ENCODE measurements at places on chromosomes 2 and 18. TPM values are rescaled to one million over a fixed set of nuclear protein-coding genes. Genes with fewer than 3 reads are reported as not detected.

Gene ACMSD
- total RNA-seq, result not detected

DNA sequence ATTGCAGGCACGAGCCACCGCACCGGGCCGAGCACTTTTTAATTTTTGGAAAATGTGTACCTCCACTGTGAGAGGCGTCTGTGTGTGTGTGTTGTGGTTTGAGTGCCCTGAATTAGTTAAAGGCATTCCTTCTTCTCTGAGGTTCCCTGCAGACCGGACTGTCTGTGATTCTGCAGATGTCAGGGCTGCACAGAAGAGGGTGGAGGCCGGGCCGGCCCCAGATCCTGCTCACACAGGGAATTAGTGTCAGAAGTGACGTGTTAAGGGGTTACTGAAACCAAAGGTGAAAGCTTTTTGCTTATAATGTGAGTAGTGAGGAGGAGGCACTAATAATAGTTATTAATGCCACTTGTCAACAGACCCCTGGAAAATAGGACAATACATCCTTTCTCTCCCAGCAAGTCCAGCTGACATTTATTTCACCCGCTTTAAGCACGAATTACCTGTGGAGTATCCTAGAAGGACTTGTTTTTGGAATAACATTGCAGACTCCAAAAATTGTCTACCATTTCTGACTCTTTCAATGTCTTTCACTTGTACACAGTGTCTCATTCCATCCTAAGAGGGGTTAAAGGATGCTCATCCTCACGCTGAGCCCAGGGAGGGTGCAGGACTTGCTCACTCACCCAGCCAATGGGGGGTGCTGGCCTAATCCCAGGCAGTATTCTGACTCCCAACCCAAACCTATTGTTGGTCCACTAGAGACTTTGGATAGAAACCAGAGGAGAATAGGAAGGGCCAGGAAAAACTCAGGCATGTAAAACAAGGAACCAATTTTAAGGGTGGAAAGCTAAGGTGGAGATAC, 16.2 kb downstream of the ARHGAP25 start:
- no peaks in the 10 kb centered on the region for H3K36me3 ChIP-seq
- H3K27me3 ChIP-seq, result no peaks in the 10 kb centered on the region
- H3K4me1 ChIP-seq, result peaks cover 46% of the 10 kb centered on the region

Gene MALL
- total RNA-seq, result 82.7 TPM

- H3K27ac ChIP-seq, result no peak overlapping the region
- peaks cover 11% of the 10 kb centered on the region for H3K4me1 ChIP-seq
- H3K27me3 ChIP-seq, result peaks cover 14% of the 10 kb centered on the region
- H3K36me3 ChIP-seq, result peaks cover 24% of the 10 kb centered on the region
- DNase-seq, result no peak
- H3K4me3 ChIP-seq, result no peak overlapping the region
Observed at GRCh38 chr2:219567791-219568361, 3.5 kb downstream of the OBSL1 start.

GRCh38 chr18:49561289-49562193, at the start of gene LIPG:
Gene LIPG, plus strand, starts transcription at chr18:49562057. Its CDS starts 252 bp downstream, at chr18:49562309.
- peak; percentile 58 for DNase-seq
- no peaks in the 10 kb centered on the region for H3K36me3 ChIP-seq
- H3K27ac ChIP-seq, result no peak within 1 kb of the TSS
- H3K4me3 ChIP-seq, result peak within 1 kb of the TSS; percentile 49
- peaks cover 29% of the 10 kb centered on the region for H3K4me1 ChIP-seq
- H3K27me3 ChIP-seq, result peaks cover 42% of the 10 kb centered on the region

GRCh38 chr2:172953970-172954852, 121.4 kb upstream of the MAP3K20 start:
- DNase-seq, result no peak
- H3K4me3 ChIP-seq, result no peak overlapping the region
- H3K4me1 ChIP-seq, result no peaks in the 10 kb centered on the region

DNA sequence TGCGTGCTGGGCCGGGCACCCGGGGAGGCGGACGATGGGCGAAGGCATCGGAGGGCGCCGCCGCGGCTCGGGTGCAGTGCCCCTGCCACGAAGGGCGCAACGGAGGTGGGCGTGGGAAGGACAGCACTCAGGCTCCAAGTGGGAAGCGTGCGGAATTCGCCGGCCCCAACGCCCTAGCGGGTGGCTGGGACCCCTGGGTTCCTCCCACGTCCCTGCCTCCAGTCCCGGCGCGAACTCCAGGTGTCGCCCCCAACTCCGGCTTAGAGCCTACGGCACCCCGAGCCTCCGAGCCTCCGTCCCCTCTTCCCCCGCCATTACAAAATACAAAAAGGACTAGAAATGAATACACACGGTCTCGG, 1.3 kb downstream of the CYP27C1 start:
- peak overlapping the region; percentile 49 for H3K4me3 ChIP-seq
- DNase-seq, result no peak

DNA sequence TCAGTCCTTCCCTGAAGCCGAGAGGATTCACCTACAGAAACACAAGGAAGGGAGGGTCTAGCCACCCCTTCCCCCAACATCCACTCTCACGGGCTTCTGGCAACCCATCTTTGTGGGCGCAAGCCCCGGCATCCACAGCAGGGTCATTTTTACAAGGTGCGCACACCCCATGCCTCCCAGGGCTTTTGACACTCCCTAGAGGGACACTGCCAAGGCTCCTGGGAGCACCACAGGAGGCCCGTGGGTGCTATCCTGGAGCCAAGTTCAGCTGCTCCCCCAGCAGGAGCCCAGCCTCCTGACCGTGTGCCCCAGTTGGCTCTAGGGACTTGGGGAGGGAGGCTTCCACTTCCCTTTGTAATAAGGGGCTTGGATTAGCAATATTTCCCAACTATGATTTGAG, 251.6 kb downstream of the TNS1 start:
- no peaks in the 10 kb centered on the region for H3K4me1 ChIP-seq
- H3K36me3 ChIP-seq, result no peaks in the 10 kb centered on the region
- H3K27ac ChIP-seq, result no peak overlapping the region
- DNase-seq, result no peak
- no peaks in the 10 kb centered on the region for H3K27me3 ChIP-seq

- H3K36me3 ChIP-seq, result no peaks in the 10 kb centered on the region
- no peak for DNase-seq
- no peak overlapping the region for H3K4me3 ChIP-seq
- H3K27ac ChIP-seq, result no peak overlapping the region
- H3K27me3 ChIP-seq, result peaks cover 6% of the 10 kb centered on the region
Observed at GRCh38 chr18:77708826-77709506, 459.3 kb downstream of the GALR1 start.

- H3K27ac ChIP-seq, result no peak overlapping the region
- peaks cover 3% of the 10 kb centered on the region for H3K4me1 ChIP-seq
- H3K27me3 ChIP-seq, result no peaks in the 10 kb centered on the region
- no peak overlapping the region for H3K4me3 ChIP-seq
- no peaks in the 10 kb centered on the region for H3K36me3 ChIP-seq
Observed at GRCh38 chr2:151299920-151300539, 10.6 kb upstream of the NMI start.

Gene KLHL41
- total RNA-seq, result 0.68 TPM

Gene STK39
- total RNA-seq, result 12.6 TPM

DNA sequence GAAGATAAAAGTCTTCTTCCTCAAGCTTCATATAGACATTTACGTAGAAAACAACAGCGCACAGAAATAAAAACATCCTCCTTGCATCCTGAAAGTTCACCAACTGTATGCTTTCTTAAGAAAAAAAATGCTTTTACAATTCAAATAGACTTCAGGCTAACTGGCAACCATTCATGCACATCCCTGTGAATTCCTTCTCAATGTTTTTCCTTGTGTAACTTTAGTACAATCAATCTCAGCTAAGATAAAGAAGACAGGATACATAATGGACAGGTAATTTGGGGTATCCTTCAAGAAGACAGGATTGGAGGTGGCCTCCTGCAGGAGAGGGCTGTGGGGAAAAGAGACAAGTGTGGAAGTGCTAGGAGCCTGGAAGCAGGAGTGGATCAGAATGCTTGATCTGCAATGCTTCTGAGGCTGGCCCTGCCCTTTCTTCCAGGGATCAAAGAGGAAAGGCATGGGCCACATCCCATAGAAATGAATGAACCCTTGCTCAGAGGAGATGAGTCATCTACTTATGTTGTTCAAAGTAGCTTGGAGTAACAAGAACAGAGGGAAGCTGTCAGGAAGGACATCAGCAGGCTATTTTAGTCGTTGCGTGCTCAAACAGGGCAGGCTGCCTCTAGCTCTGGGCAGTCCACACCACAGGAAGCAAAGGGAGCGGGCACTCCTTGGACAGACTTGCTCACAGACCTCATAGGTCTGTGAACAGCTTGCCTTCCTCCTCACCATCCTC, 126.6 kb downstream of the TMEM131 start:
- H3K36me3 ChIP-seq, result no peaks in the 10 kb centered on the region
- no peak overlapping the region for H3K4me3 ChIP-seq
- no peaks in the 10 kb centered on the region for H3K27me3 ChIP-seq

- no peak overlapping the region for H3K27ac ChIP-seq
- no peaks in the 10 kb centered on the region for H3K36me3 ChIP-seq
- peak; percentile 66 for DNase-seq
- H3K4me3 ChIP-seq, result no peak overlapping the region
- peaks cover 6% of the 10 kb centered on the region for H3K27me3 ChIP-seq
Observed at GRCh38 chr2:119174216-119174992, 15.9 kb upstream of the C1QL2 start.

Gene DOK6
- total RNA-seq, result 3.2 TPM

Gene MYOM1
- total RNA-seq, result 5.0 TPM

DNA sequence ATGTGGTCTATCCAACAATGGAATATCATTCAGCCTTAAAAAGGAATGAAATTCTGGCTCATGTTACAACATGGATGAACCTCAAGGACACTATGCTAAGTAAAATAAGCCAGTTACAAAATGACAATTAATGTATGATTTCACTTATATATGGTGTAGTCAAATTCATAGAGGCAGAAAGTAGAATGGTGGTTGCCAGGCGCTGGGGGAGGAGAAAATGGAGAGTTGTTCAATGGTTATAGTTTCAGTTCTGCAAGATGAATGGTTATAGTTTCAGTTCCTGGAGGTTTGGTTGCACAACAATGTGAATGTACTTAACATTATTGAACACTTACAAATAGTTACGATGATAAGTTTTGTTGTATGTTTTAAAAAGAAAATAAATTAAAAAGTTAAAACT, 79.2 kb upstream of the IL1R2 start:
- H3K4me1 ChIP-seq, result no peaks in the 10 kb centered on the region
- H3K36me3 ChIP-seq, result no peaks in the 10 kb centered on the region
- no peak for DNase-seq
- no peaks in the 10 kb centered on the region for H3K27me3 ChIP-seq

- H3K27ac ChIP-seq, result no peak overlapping the region
- H3K4me1 ChIP-seq, result no peaks in the 10 kb centered on the region
- H3K4me3 ChIP-seq, result no peak overlapping the region
- H3K36me3 ChIP-seq, result no peaks in the 10 kb centered on the region
- DNase-seq, result no peak
- no peaks in the 10 kb centered on the region for H3K27me3 ChIP-seq
Observed at GRCh38 chr18:73214970-73215369, 347.2 kb upstream of the NETO1 start.

GRCh38 chr2:3265981-3266924, 111.4 kb downstream of the EIPR1 start:
- H3K4me3 ChIP-seq, result no peak overlapping the region
- H3K27me3 ChIP-seq, result no peaks in the 10 kb centered on the region
- no peaks in the 10 kb centered on the region for H3K36me3 ChIP-seq
- H3K27ac ChIP-seq, result no peak overlapping the region

DNA sequence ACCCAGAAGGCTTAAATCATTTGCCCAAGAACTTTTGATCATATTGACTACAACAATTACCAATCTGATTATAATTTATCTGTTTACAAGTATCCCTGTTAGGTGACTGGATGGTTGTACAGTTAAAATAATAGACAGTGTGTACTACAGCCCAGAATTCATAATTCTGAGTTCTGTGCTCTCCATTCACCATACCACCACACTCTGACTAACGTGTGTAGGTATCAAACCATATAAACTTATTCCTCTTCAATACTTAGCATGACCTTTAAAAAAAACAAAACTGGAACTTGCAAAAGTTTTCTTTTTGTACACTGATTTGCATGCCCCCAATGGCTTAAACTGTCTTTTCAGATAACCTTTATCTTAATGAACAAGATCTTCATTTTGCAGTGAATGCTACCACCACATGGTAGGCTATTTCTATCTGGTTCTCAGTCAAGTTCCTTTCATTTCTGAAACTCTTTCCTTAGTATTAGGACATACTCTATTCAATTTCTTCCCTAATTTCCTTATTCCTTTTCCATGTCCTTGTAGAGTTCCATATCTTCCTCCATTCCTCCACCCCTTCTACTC, 50.9 kb downstream of the SOS1 start:
- H3K4me1 ChIP-seq, result no peaks in the 10 kb centered on the region
- H3K27ac ChIP-seq, result no peak overlapping the region
- no peak overlapping the region for H3K4me3 ChIP-seq
- DNase-seq, result no peak
